Thyroid gland (tissue), 4 donors: ENCODE measurements at places on chromosomes 4 and X. TPM values are rescaled to one million over a fixed set of nuclear protein-coding genes. Genes with fewer than 3 reads are reported as not detected.

DNA sequence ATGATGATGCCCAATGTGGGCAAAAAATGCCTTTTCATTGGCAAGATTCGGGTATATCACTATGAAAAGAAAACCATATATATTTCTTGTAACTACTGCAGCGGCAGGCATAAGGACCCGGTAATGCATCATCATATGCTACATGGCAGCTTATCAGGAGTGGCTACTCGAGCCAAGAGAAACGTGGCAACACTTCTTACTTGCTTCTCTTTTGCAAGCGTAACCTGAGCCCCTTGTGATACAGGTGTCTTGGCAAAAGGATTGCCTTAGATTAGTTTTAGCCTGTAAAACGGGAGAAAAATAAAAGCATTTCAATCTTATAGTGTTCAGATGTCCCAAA is 280.3 kb downstream of the SPRY1 start:
- peak; percentile 13 for DNase-seq

Gene CT45A1
- not detected for total RNA-seq

DNA sequence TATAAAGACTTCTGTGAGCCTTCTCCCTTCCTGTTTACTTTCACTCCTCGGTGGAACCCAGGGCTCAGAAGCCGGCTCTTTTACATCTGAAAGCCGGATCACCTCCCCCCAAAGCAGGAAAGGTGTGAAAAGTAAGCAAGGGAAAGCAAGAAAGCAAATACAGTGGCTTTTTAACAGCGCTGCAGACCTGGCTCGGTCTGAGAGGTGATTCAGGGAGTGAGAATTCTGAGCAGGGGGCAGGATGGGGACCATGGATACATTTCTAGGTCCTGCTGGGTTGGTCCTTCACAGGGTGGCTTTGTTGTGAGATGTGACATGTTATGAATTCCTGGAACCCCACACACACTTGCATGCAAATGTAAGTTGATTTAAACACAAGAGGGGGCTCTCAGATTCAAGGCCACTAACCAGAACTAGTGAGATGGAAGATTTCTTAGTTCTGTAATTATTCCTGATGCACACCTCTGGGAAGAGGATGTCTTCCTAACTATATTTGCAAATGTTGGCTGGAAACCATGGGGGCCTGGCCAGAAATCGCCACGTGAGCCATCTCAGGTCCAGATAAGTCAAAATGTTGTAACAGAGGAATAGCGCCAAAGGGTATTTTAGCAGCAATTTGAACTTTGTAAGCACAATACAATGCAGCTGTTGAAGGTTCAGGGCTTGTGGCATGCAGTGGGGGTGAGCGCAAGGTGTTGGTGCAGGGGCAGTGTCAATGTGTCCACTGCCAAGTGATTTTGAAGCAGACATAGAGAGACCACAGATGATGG is 670.1 kb upstream of the LCORL start:
- no peak for DNase-seq

GRCh38 chr4:7448036-7448435 is 13.3 kb upstream of the PSAPL1 start:
- no peak for DNase-seq

DNA sequence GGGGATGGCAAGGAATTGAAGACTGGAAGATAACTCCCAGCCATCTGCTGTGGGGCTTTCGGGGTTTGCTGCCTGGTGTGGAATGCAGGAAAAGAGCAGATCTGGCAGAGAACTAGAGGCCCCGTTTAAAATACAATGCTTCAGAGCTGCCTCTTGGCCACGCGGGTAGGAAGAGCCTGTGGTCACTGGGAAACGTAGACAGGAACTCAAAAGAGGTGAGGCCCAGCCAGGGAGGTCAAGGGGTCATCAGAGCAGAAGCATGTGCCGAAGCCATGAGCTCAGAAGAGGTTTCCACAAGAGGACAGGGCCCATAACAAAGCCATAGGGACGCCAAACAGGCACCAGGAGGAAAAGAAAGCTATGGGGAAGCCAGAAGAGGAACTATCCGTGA is 14.5 kb upstream of the STS start:
- peak; percentile 10 for DNase-seq

DNA sequence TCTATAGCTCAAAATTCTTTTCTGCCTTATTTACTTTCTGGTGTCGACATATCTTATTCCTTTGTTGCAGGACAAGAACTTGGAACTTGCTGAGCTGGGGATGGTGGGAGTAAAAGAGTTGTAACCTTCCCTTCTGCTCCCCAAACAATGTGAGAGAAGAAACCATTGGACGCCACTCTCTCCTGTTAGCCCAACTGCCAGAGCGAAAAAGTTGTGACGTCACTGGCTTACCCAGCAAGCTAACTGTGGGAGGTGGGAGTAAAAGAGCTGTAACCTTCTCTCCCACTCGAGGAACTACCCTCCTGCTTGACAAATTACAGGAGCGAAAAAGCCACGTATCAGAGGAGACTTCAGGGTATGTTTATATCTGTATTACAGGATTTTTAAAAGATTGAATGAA is 90.0 kb upstream of the PCDH10 start:
- no peak for DNase-seq

Gene EDA2R
- 9.5 TPM for total RNA-seq

DNA sequence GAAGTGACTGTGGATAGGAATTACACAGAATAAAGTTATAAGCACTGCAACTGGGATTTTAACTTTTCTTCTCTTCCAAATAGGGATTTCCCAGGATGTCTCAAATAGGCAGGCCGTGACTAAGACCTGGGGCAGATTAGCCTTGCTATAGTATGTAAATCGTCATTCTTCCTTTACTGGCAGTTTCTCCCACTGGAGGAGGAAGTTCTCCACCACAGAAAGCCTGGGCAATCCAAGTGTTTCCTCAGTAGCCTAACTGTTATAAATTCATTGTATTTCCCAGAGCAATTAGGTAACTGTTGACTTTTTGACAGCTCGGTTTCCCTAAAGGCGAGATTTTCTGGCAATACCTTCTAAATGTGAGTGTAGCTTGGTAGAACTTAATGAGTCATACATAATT is at the start of gene TNIP3:
Gene TNIP3, minus strand, starts transcription at position 31 of the 400 bp plus-strand sequence. CDS start 196 bp downstream, outside the sequence.
- no peak for DNase-seq

DNA sequence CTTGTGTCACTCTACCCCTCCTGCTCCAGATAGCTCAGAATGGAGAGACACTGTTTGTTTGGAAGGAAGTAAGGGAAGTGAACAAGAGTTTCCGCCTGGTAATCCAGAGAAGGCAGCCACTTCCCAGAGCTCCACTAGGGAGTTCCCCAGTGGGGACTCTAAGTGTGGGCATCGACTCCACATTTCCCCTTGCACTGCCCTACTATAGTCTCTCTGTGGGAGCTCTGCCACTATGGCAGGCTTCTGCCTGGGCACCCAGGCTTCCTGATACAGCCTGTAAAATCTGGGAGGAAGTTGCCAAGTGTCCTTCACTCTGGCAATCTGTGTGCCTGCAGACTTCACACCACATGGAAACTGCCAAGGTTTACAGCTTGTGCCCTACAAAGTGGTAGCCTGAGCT is 245.8 kb upstream of the DMD start:
- no peak for DNase-seq

DNA sequence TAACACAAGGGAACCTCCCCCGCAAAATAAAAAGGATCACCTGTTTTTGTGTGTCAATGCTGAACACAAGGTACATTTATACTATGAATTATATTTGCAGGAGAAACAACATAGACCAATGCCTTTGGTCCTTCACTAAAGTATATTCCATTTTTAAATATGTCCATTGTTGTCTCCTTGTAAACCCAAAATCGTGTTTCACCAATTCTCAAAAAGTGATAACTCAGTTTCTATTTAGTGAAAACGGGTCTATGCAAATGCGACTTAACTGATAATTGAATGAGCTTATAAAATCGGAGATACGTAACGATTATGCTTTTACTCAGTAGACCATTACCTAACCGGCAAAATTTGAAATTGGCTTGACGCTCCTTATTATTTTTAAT is 2.1 kb downstream of the BRWD3 start:
- DNase-seq = no peak

Gene STBD1
- total RNA-seq = 1.5 TPM

GRCh38 chr4:176498617-176499256 is 179.0 kb downstream of the SPCS3 start:
- DNase-seq = no peak

GRCh38 chrX:10397349-10397748 is 223.0 kb downstream of the MID1 start:
- no peak for DNase-seq

DNA sequence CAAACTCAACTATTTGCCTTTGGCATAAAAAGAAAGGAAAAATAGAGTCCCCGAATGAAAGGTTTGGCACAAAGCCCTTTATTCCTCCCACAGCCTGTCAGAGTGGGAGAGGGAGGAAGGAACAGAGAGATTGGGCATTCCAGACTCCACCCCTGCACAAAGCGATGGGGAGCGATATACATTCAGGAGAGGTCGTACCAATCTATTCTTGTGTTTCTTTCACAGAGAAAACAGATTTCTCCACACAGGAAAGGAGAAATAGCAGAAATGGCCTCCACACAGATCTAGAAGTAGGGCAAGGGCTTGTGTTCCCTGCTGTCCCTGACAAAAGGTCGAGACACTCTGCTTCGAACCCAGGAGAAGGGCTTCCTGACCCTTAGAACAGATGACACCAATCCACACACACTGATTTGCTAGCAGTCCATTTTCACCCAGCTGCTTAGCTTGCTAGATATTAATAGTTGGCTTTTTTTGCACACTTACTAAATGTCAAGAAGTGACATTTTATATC is 197.4 kb downstream of the MAML3 start:
- no peak for DNase-seq

Gene HSFX4
- not detected for total RNA-seq

DNA sequence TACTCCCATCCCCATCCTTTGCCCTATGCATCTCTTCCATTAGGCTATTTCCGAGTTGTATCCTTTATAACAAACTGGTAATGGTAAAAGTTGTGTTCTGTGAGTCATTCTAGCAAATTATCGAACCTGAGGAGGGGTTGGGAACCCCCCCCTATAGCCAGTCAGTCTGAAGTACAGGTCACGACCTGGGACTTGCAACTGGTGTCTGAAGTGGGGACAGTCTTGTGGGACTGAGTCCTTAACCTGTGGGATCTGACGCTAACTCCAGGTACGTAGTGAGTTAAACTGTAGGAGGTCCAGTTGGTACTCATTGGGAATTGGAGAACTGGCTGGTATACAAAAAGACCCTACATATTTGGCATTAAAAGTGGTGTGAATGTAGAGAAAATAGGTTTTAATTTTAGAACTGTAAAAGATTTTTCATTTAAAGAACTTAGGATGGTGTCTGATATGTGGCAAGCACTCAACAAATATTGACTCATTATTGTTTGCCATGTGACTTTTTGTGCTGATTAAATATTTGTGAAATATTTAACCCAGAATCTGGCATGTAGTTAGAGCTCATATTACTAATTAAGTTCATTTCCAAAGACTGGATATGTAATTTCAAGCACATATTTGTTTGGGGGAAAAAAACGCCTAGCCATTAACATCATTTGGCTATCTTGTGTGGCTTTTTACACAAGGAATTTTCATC is 50.7 kb downstream of the CHST7 start:
- no peak for DNase-seq

Gene HERC5
- total RNA-seq = 9.7 TPM

- DNase-seq = no peak
These were observed 61.6 kb downstream of the KDM5C start for GRCh38 chrX:53163436-53163835.

- DNase-seq = no peak
These were observed 258.6 kb upstream of the AGTR2 start for GRCh38 chrX:115911967-115912366.

Gene ANXA3
- 98.7 TPM for total RNA-seq

DNA sequence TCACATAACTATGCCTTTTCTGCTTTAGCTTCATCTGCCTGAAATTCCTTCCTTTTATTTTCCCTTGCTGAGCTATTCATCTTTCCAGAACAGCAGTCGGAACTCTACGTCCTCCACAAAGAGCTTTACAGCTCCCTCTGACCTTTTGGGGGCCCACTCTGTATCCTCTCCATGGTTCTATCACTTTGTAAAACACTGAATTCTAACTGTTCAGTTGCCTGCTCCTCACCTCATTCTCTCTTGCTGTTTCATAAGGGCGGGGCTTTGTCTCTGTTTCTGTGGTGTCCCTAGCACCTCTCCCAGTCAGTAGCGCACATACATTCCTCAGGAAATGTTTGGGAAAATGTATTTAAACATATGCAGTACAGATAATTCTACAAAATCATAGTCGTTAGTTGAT is 737.0 kb downstream of the RAB28 start:
- DNase-seq = no peak

GRCh38 chr4:125359960-125360634 is 45.3 kb downstream of the FAT4 start:
- no peak for DNase-seq

Gene MAP7D2
- total RNA-seq = not detected

Gene PCDH18
- total RNA-seq = 23.0 TPM

Gene BTK
- total RNA-seq = 0.49 TPM

Gene CLDN34
- total RNA-seq = not detected

- no peak for DNase-seq
These were observed 42.4 kb upstream of the PABPC4L start for GRCh38 chr4:134243742-134244713.

Gene HOPX
- 316 TPM for total RNA-seq

GRCh38 chr4:5980436-5981155 is 37.6 kb downstream of the C4orf50 start:
- no peak for DNase-seq

Gene NAP1L2
- total RNA-seq = 6.4 TPM

DNA sequence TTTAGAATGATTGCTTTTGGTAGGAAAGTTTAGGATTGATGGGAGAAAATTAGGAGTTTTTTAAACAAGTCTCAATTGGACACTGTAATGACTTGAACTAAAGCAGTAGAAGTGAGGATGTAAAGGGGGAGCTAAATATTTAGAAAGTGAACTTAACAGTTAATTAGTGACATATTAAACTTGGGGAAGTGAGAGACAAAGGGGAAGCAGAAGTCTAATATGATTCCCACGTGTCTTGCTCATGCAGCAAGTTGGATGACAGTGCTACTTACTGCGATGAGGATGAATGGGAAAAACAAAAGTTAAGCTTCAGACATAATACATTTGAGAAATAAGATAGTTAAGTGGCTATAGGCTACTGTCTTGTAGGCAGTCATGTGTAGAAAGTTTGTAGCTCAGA is 110.4 kb downstream of the RPA4 start:
- DNase-seq = no peak

GRCh38 chr4:7186031-7186430 is 6.3 kb upstream of the SORCS2 start:
- DNase-seq = peak; percentile 28

DNA sequence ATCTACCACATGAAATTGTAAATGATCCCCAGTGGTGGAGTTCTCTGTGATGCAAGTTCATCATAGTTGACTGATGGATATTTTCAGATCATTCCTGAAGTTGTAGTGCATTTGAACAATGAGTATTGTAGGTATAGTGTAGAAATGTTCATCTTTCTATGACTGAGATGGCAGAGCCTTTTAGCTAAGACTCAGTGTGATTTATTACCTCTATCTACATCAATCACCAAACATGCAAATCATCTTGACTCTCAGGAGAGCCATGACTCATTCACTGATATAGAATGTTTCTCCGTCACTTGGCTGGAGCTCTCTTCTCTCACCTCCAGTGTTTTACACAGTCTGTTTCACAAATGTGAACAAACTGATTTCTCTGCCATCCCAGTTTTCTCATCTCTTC is 392.6 kb downstream of the IL1RAPL1 start:
- DNase-seq = no peak

GRCh38 chr4:115279330-115279729 is 165.9 kb upstream of the NDST4 start:
- no peak for DNase-seq

- no peak for DNase-seq
These were observed 52.9 kb upstream of the FRAS1 start for GRCh38 chr4:78004270-78004669.
